ENCODE measurements at places on chromosomes 3 and 15.

- no peak for DNase-seq
These were observed 30.9 kb downstream of the PLSCR1 start for GRCh38 chr3:146513386-146514051.

GRCh38 chr15:66836231-66837030, 134.4 kb downstream of the SMAD6 start:
- no peak for DNase-seq

- DNase-seq: no peak
These were observed 28.3 kb downstream of the ST8SIA2 start for GRCh38 chr15:92421976-92422375.

GRCh38 chr3:13647298-13648059, 98.6 kb downstream of the FBLN2 start:
- DNase-seq: no peak

All from CD4-positive, alpha-beta T cell treated with Interferon gamma for 1 hour (primary cell).